ENCODE measurements at places on chromosomes 12 and 14.

- DNase-seq = no peak
Measured at GRCh38 chr14:32542507-32542906, 213.4 kb downstream of the AKAP6 start.

GRCh38 chr14:85565862-85566296 lies 35.9 kb downstream of the FLRT2 start:
- DNase-seq = no peak

DNA sequence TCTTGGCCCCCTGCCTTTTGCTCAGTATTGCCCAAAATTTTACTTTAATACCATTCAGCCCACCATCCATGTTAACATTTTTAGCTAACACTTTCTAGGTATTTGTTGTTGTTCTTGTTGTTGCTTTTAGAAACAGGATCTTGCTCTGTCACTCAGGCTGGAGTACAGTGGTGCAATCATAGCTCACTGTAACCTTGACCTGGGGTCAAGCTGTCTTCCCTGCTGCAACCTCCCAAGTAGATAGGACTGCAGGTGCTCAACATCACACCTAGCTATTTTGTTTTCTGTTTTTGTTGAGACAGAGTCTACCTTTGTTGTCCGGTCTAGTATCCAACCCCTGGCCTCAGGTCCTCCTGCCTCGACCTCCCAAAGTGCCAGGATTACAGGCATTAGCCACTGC lies 4.0 kb downstream of the MIPOL1 start:
- DNase-seq = no peak

GRCh38 chr12:6773590-6774351 lies 1.5 kb downstream of the LAG3 start:
- no peak for DNase-seq

- no peak for DNase-seq
Measured at GRCh38 chr12:49346659-49347310, at the start of gene DNAJC22. DNAJC22 (plus strand) TSS chr12:49346888; CDS start chr12:49348873, 1,985 bp downstream.

GRCh38 chr12:9673404-9674225 lies 4.1 kb downstream of the CLEC2D start:
- DNase-seq = no peak

GRCh38 chr14:75277008-75277814 lies 1.4 kb upstream of the FOS start:
- peak; percentile 18 for DNase-seq

- DNase-seq = no peak
Measured at GRCh38 chr12:46794593-46795190, 31.1 kb downstream of the SLC38A4 start.

DNA sequence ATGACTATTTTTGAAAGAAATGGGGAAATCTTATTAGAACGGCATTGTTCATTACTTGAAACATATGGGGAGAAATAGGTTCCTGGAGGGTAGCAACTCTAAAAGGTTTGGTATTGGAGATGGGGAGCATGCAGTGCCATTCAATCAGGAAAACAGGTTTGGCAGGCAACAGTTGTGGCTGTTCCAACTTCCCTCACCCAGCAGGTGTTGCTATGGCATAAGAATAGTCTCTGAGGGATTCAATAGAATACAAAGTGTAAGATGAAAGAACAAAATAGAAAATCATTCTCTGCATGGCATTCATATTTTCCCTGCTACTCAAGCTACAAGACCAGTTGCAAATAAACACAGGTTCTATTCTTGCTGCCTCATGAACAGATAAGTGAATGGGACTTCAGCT lies 393.3 kb upstream of the RPL10L start:
- DNase-seq = no peak

GRCh38 chr14:59103396-59103795 lies 85.1 kb upstream of the DAAM1 start:
- DNase-seq = no peak

GRCh38 chr14:81766321-81766915 lies 232.8 kb upstream of the SEL1L start:
- no peak for DNase-seq

- DNase-seq = no peak
Measured at GRCh38 chr12:130286041-130286440, 51.6 kb upstream of the PIWIL1 start.
